Body of pancreas (tissue), 4 donors: ENCODE measurements at places on chromosomes 3 and 15.

GRCh38 chr15:42890161-42890913 is 30.2 kb downstream of the TTBK2 start:
- no peak for DNase-seq
- H3K36me3 ChIP-seq, result no peaks in the 10 kb centered on the region
- no peak overlapping the region for H3K27ac ChIP-seq
- H3K4me1 ChIP-seq, result peaks cover 19% of the 10 kb centered on the region
- no peak overlapping the region for H3K4me3 ChIP-seq
- H3K27me3 ChIP-seq, result no peaks in the 10 kb centered on the region

GRCh38 chr15:78790027-78790426 is 21.2 kb downstream of the ADAMTS7 start:
- no peaks in the 10 kb centered on the region for H3K27me3 ChIP-seq
- no peaks in the 10 kb centered on the region for H3K4me1 ChIP-seq
- no peak overlapping the region for H3K27ac ChIP-seq
- H3K36me3 ChIP-seq, result no peaks in the 10 kb centered on the region
- no peak overlapping the region for H3K4me3 ChIP-seq

GRCh38 chr3:114035896-114036295 is 20.4 kb downstream of the CCDC191 start:
- peaks cover 7% of the 10 kb centered on the region for H3K36me3 ChIP-seq
- no peak overlapping the region for H3K4me3 ChIP-seq
- no peaks in the 10 kb centered on the region for H3K4me1 ChIP-seq

- H3K4me3 ChIP-seq, result no peak overlapping the region
- H3K27ac ChIP-seq, result no peak overlapping the region
- no peaks in the 10 kb centered on the region for H3K4me1 ChIP-seq
- no peaks in the 10 kb centered on the region for H3K27me3 ChIP-seq
- no peak for DNase-seq
These were observed 43.0 kb downstream of the USP13 start for GRCh38 chr3:179695672-179696313.

- no peaks in the 10 kb centered on the region for H3K27me3 ChIP-seq
- no peak overlapping the region for H3K27ac ChIP-seq
- no peak for DNase-seq
- no peaks in the 10 kb centered on the region for H3K36me3 ChIP-seq
These were observed 241.9 kb downstream of the IL20RB start for GRCh38 chr3:137199678-137200077.

DNA sequence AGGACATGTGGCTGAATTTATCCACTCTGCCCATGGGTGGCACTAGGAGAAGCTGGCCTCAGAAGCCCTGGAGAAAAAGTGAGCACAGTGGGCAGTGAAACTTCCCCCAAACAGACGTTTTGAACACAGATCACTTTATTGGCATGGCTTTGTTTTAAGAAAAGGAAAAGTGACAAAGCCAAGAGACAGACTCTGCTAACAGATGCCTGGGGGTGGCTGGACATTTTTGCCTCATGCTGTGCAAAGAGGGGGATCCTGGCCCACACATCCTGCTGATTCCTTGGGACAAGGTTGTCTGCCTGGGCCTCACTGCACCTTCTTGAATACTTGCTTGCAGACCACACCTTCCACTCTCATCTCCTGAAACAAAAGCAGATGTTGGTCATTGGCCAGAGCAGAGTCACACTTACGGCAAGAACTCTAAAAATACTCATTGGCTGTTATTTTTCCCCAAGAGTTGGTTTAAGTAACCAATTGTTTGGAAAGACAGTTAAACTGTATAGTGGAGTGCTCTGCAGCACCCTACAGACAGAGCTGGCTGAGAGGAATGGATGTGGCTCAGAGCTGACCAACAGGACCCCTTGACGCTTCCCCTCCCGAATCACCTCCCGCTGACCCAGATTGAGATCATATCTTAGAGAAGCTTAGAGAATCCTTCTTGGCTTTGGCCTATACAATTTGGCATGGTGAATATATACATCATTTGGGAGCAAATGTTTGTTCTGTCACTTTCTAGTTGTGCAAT is 22.0 kb downstream of the RBP1 start:
- H3K4me1 ChIP-seq, result peaks cover 15% of the 10 kb centered on the region
- no peaks in the 10 kb centered on the region for H3K27me3 ChIP-seq
- H3K4me3 ChIP-seq, result no peak overlapping the region
- H3K36me3 ChIP-seq, result peaks cover 5% of the 10 kb centered on the region
- DNase-seq, result no peak

DNA sequence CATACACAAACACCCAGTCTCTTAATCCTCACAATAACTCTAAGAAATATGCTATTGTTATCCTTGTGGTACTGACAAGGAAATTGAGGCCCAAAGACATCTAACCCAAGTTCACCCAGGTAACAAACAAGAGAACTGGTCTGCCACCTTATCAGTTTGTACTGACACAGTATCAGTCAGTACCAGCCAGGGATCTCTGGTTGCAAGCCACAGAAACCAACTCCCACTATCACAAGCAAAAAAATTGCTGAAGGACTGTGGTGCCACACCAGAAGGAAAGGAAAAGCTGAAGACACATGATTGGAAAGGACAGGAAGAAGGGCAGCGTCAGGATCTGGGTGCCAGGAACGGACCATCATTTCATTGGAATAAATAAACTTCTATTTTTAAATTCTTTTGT is 63.8 kb upstream of the GLCE start:
- no peak for DNase-seq
- no peak overlapping the region for H3K27ac ChIP-seq

- H3K27ac ChIP-seq, result no peak overlapping the region
- no peaks in the 10 kb centered on the region for H3K4me1 ChIP-seq
- no peak overlapping the region for H3K4me3 ChIP-seq
- no peaks in the 10 kb centered on the region for H3K36me3 ChIP-seq
- no peak for DNase-seq
These were observed 213.9 kb downstream of the MTHFS start for GRCh38 chr15:79682851-79683288.

DNA sequence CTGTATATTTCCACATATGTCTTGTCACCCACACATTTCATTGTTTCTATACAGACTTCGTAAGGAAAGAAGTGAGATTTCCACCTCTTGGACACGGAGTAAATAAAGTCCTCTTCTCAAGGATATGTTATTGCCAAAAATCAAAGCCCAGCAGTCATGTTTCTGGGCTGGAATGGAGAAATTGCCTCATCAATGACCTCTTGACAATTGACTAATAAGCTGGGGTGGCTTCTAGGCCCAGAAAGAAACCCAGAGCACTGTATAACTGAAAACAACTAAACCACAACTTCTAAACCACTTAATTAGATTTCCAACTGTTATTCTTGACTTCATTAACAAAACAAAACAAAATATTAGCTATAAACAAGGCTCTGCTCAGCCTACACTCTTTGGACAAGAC is 56.4 kb upstream of the SLC24A5 start:
- no peak overlapping the region for H3K27ac ChIP-seq
- H3K4me1 ChIP-seq, result no peaks in the 10 kb centered on the region
- no peak overlapping the region for H3K4me3 ChIP-seq
- DNase-seq, result no peak

DNA sequence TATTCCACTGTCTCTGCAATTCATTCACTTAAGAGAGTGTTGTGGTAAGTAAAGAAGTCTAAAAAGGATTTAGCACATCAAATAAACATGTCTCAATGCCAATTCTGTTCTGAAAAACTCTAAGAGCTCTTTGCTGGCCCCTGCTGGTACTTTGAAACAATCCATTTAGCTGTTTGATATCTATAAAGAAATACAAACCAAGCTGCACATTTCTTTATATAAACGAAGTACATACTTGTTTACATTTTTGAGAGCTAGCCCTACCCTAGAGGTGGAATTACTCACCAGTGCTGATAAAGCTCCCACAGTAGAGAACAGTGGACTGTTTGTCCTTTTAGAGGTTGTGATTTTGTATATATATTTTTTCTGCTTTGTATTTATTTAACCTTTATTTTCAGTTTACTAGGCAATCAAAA is 75.5 kb downstream of the NEDD4 start:
- H3K27ac ChIP-seq, result no peak overlapping the region
- H3K4me3 ChIP-seq, result no peak overlapping the region
- DNase-seq, result no peak
- H3K4me1 ChIP-seq, result no peaks in the 10 kb centered on the region
- no peaks in the 10 kb centered on the region for H3K36me3 ChIP-seq
- no peaks in the 10 kb centered on the region for H3K27me3 ChIP-seq

- no peak overlapping the region for H3K4me3 ChIP-seq
- no peaks in the 10 kb centered on the region for H3K27me3 ChIP-seq
- no peaks in the 10 kb centered on the region for H3K4me1 ChIP-seq
These were observed 979.3 kb downstream of the IGSF11 start for GRCh38 chr3:118055381-118055780.

DNA sequence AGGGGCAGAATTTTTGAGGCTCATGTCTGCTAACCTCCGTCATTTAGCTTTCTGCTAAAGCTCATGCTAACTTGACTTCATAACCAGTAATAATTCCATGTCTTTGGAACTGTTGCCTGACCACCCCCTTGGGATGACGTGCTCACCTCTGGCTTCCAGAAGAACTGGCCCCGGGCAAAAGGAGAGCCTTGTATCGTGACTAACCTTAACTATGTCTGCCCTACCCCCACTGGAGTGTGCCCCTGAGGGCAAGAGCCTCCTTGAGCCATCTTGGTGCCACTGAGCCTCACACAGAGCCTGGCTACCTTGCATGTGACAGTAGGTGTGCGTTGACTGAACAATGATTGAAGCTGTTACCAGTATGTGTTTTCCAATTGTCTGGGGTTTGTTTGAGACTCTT is 4.7 kb downstream of the LRRK1 start:
- no peaks in the 10 kb centered on the region for H3K36me3 ChIP-seq
- H3K27ac ChIP-seq, result no peak overlapping the region
- peaks cover 11% of the 10 kb centered on the region for H3K4me1 ChIP-seq
- no peak overlapping the region for H3K4me3 ChIP-seq

- no peak for DNase-seq
- no peak overlapping the region for H3K27ac ChIP-seq
- H3K36me3 ChIP-seq, result no peaks in the 10 kb centered on the region
- H3K4me3 ChIP-seq, result no peak overlapping the region
These were observed 60.5 kb downstream of the SPTSSB start for GRCh38 chr3:161310649-161311423.
